Putamen (tissue), 1 donor: ENCODE measurements at places on chromosomes 3 and 15.

- no peak for DNase-seq
These were observed 106.4 kb upstream of the RASGRP1 start for GRCh38 chr15:38671006-38671387.

DNA sequence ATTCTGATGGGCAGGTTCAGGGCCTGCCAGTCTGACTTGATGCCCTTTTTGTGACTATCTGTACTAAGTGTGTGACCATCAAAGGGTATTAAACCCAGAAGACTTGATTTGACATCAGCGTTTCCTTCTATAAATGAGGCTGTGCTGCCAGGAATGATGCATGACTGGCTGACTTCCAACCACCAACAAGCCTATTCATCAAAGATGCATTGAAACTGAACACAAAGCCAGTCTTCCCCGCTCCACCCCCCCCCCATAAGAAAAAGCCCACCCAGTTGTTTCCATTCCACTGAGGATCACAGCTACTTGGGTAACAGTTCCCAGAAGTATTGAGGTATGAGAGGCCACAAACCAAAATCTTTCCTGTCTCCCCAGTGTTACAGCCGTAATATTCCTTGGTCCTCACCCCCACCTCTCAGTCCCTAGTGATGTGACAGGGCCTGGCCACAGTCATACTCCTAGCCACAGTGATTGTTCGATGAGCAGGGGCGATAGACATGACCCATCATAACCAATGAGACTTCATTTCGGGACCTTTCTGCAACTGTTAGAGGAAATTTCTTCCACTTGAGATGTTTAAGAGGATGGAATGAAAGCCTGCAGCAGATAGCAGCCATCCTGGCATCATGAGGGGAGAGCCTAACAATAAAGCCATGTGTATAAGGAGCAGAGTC, 22.6 kb downstream of the SH3BP5 start:
- peak; percentile 85 for DNase-seq

GRCh38 chr15:69505956-69506556, 53.4 kb downstream of the RPLP1 start:
- DNase-seq: no peak

- no peak for DNase-seq
These were observed 13.6 kb upstream of the NANOGP8 start for GRCh38 chr15:35098737-35099136.

GRCh38 chr3:115108614-115109013, 38.5 kb downstream of the ZBTB20 start:
- no peak for DNase-seq

GRCh38 chr3:120263792-120264191, 21.2 kb downstream of the GPR156 start:
- DNase-seq: no peak

DNA sequence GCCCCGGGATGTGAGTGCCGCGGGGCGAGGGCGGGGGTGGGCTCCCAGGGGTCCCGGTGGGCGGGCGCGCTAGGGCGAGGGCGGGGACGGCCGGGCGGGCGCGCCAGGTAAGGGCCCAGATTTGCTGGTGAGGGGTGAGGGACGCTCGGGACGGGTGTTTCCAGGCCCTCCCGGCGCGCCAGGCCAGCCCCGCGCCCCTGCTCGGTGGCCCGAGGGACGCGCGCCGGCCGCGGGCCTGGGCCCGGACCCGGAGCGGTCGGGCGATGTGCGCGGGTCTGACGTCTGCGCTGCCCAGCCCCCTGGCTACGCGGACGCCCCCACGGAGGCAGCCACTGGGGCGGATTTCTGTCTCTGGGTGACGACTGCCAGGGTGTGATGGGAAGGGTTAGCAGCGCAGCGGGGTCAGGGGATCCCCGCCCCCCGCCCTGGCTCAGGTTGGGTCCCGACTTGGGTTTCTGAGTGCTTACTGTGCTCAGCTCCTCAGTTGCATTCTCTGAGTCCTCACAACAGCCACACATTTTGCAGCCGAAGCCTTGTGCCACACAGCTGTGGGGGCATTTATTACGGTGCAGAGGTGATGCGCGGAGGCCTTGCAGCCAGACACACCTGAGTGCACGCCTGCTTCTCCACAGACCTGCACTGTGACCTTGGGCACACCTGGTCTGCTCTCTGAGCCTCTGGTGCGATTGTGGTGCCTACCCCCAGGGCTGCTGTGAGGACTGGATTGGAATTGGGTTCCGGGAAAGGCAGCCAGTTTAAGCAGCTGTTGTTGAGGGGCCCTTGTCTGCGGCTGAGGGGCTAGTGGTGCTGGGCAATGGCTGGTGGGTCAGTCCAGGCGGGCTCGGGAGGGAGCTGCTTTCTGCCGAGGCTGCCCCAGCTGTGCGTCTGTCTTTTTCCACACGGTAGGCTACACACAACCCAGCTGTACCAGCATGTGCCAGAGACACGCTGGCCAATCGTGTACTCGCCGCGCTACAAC, 523 bp downstream of the HDAC11 start:
- peak; percentile 69 for DNase-seq

DNA sequence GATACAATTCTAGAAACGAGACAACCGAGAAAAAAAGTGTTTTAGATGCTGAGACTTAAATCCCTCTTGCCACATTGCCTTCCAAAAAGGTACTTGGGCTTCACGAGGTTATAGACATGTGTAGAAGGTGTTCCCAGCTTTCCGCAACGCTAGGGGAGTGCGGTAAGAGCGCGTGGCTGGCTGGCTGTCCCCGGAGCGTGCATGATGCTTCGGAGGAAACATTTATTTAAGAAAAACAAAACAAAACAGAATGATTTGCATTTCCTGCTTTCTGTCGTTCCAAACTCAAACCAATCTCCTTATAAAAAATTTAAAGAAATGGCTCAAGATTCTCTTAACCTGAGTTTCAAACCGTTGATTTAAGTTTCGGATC, 841 bp downstream of the SLC6A20 start:
- no peak for DNase-seq

DNA sequence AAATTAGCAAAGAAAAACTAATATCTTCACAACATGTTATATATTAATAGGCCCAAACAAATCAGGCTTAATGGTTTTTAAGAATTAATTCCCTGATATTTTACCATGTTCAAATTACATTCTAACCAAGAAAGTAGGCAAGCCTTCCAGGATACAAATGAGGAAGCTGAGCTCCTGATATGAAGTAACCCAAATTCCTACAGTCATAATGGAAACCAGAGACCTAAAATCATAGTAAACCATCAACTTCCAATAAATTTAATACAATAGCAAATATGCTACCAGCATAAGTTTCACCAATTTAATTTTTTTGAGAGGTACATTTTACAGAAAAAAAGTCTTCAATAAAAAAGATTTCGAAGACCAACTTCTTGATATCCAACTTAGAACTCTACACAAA, 3.8 kb downstream of the DCBLD2 start:
- no peak for DNase-seq

GRCh38 chr3:98779541-98780335, 16.6 kb downstream of the ST3GAL6 start:
- peak; percentile 89 for DNase-seq

DNA sequence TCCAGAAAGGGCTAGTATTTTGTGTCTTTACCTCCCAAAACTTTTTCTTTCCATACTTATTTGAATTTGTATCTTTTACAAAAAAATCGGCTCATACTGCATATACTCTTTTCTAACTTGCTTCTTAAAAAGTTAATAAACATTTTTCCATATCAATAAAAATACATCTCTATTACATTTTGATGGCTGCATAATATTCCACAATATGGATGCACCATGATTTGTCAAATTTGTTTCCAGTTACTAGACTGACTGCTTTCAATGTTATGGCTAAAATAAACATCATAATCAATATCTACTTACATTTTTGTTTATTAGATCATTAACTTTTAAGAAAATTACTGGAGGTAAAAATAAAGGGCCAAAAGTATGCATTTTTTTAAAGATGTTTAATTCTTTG, 121.7 kb downstream of the MEIS2 start:
- no peak for DNase-seq
